ENCODE measurements at places on chromosomes 7 and 10.

- DNase-seq = no peak
Measured at GRCh38 chr10:4813023-4813422, 13.0 kb upstream of the AKR1E2 start.

- DNase-seq = no peak
Measured at GRCh38 chr10:21497177-21497807, 28.2 kb downstream of the SKIDA1 start.

- no peak for DNase-seq
Measured at GRCh38 chr10:5511231-5511884, 12.0 kb upstream of the CALML5 start.

DNA sequence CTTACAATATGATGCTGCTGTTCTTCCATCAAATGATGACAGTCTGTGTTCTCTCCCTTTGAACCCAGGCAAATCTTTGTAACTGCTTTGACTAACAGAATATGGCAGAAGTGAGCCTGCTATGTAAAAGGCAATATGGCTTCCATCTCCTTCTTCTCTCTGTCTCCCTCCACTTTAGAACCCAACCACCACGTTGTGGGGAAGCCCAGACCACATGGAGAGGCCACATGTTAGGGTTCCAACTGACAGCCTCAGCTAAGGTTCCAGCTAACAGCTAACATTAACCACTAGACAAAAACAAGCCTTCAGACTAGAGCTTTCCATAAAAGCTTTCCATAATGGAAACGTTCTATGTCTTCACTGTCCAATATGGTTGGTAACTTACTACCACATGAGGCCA lies 107.7 kb downstream of the PRTFDC1 start:
- no peak for DNase-seq

DNA sequence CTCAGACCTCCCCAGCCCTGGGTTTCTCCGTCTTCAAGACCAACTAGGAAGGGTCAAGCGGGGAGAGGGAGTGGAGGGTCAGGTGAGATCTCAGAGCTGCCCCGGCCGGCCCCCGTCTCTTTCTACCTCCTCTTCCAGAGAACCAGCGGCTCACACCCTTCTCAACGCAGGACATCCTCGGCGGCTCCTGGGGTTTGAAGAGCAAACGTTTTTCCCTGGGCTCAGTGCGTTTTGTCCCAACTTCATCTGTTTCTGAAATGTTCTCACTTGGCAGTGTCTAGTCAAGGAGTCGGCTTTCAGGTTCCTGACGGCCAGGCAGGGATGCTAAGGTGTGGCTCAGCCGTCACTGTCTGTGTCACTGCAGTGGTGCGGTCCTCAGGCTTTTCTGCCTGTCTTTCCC lies 416.4 kb upstream of the FOXK1 start:
- no peak for DNase-seq

DNA sequence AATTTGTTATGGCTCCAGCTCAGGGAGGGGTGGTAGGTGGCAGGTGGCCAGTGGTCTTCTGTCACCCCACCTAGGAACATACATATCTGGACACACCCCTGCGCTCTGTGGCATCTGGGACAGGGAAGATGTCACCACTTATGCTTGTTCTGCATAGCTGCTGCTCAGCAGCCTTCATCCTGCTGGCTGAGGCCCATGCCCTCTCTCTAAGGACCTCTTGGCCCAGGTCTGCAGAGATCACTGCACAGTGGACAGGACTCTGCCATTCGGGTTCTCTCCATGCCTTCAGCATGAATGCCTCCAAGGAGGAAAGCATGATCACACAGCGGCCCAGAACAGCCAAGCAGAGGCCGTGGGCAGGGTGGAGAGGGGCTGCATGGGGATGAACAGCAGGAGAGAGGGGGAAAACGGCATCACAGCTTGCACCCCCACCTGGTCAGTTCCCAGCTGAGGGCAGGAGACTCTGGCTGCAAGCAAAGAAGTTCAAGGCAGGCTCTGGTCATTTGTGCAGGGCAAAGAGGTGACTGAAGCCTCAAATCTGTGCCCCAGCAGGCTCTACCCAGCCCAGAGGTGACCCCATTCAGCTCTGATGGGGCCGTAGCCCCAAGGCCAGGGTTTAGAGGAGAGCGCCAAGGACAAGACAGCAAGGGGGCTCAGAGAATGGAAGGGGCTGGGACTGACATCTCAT lies 47.8 kb upstream of the GDF10 start:
- DNase-seq = no peak

DNA sequence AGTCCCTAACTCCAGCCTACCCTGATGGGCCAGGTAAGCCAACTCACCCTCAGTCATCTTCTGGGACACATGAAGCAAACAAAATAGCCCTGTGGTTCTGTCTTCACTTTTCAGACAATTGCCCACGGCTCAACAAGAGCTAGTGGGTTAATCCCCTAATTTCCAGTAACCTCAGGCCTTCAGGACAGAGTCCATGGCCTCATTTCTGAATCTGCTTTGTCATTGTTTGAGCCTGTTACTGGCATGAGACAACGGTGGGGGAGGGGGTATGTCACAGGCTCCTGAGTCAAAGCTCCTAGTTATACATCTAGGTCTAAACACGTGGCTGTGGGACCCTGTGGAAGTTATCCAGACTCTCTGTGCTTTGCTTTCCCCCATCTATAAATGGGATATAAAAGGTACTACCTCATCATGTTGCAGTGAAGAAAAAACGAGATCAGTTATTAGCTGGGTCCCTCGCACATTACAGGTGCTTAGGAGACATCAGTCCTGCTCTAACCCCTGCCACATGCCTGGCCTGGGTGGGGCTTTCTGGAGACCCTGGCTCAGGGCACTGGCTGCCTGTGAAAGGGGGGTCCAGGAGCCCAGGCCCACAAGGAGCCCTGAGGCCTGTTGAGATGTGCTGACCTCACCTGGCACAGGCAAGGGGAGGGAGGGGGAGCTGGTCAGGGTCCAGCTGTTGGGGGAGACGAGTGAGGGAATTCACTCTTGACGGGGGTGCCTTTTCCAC lies 16.5 kb downstream of the MAT1A start:
- no peak for DNase-seq

DNA sequence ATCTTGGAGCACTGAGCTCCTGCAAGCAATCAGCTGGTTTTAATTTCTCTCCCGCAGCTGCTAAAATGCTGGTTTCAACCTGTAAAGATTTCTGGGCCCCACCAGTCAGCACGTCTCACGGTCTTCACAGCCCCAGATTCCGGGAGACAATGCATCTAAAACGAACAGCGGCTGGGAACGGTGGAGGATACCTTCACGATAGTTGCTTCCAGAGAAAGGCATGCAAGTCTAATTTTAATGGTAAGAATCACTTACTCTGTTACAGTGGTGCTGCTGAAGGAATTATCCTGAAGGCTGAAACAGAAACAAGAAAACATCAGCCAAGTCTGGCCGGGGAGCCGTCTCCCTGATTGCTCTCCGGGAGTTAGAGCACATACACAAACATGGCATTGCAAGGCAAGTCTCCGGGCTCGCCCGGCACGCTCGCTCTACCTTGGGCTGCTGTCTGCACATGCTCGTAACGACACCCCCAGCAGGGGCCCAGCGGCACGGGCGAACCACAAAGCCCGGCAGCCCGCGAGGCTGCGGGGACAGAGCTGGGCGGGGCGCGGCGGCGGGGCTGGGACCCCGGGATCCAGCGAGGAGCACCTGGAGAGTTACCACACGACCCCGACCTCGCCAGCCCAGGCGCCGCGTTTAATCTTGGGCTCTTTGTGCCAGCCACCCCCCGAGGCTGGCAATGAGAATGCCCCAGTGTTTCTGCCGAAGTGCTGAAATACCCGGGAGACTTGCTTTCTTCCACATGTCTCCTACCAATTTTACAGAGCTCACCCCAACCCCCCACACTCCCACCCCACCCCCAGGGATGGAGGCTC lies at the start of gene FAM13C:
FAM13C (minus strand) TSS at position 406 of the 815 bp plus-strand sequence; CDS start at position 317, 89 bp downstream.
- no peak for DNase-seq

- DNase-seq = no peak
Measured at GRCh38 chr7:156545979-156546378, 94.6 kb upstream of the RNF32 start.

- no peak for DNase-seq
Measured at GRCh38 chr7:154347700-154348266, 295.6 kb downstream of the DPP6 start.

- DNase-seq = no peak
Measured at GRCh38 chr7:33477719-33478480, 348.5 kb downstream of the BBS9 start.

DNA sequence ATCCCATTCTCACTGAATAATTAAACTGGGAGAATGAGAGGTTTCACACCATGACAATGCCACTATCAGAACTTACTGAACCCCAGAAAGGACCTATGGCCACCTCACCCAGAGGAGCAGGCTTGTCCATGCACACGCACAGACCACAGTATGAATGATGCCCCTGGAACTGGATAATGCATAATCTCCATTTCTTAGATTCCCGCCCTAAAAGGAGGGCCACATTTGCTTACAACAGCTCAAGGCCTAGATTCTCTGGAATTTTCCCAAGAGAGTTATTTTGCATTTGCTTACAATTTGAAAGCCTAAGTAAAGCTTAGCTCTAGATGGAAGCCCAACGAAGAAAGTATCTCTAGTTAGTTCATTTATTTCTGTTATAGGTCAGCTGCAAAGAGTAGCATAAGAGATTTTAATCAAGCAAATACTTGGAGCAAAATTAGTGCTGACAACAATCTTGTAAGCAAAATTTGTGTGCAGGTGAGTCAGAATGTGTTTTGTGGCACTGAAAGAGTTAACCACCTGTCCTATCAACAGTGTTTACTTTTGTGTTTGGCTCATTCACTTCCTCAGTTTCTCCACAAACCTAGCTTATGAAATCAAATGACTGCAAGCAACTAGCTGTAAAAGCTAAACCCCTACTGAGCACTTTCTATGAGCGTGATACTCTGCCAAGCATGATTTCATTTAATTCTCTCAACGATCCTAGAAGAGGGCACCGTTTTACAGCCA lies 32.1 kb downstream of the ELMO1 start:
- no peak for DNase-seq

DNA sequence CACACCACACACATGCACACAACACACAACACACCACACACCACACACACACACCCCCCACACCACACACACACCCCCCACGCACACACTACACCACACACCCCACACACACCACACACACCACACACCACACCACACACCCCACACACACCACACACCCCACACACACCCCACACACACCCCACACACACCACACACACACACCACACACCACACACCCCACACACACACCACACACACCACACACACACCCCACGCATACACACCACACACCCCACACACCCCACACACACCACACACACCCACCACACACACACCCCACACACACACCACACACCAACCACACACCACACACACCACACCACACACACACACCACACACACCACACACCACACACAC lies 16.4 kb downstream of the UCN3 start:
- no peak for DNase-seq
